GM13977 (cell line): ENCODE measurements at places on chromosomes 3 and 15.

- no peak for DNase-seq
These were observed 4.6 kb upstream of the CX3CR1 start for GRCh38 chr3:39284457-39284881.

GRCh38 chr3:116191409-116191808 lies 253.9 kb downstream of the LSAMP start:
- DNase-seq: no peak

GRCh38 chr3:99842826-99843589 lies 25.3 kb downstream of the CMSS1 start:
- DNase-seq: no peak

DNA sequence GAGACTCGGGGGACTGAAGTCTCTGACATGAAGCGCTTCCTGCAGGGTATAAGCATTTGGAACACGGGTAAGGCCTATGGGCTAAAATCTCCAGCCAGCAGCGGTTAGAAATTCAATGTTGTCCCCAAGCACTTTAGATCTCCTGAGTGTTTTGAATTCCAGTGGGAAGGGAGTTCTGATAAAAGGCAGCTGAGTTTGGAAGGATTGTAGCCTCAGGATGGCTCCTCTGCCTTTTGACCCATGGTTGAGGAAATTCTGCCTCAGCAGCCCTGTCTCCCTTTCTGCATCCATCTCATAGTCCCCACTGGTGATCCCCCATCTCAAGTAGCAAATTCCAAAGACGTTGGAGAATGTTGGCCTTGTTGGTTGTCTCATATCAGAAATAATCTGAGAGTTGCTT lies 24.2 kb upstream of the HACD2 start:
- no peak for DNase-seq

- DNase-seq: no peak
These were observed 23.2 kb downstream of the EIF1B start for GRCh38 chr3:40332684-40333083.

GRCh38 chr15:74610302-74610951 lies 5.2 kb upstream of the CLK3 start:
- no peak for DNase-seq
